ENCODE measurements at places on chromosomes 3 and 15.
A peak's percentile ranks its signal among the peaks of the same experiment; 100 is the strongest.

DNA sequence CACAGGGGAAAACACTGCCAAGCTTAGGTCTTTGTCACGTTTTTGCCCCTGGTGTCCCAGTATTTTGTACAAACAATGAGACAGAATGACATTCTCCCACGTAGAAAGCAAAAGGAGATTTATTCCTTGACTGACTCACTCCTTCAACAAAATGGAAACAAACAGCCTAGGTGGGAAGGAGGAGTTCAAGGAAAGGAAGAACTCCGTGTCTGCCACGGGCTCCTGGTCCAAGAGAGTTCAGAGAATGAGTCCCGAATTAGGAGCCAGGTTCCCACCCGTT lies 8.1 kb downstream of the TLE3 start:
- peak; percentile 14 for DNase-seq

DNA sequence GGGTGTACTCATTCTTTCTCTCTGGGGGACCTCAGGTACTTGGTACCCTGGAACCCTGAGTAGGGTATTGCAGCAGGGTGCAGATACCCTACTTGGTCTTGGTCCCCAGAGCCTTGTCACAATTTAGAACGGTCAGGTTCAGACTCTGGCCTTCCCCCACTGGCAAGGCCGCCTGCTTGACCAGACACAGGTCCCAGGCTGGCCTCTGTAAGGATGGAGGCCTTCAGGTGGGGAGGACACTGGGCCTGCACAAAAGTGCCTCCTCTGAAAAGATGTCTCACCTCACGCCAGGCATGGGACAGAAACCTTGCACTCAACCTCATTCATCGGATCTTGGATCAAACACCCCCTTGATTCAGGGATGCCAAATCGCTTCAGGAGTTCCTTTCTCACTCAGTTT lies 158.4 kb downstream of the KLF13 start:
- DNase-seq = no peak

GRCh38 chr3:185552358-185552877 lies at the start of gene LIPH:
TSS of gene LIPH (minus strand) at chr3:185552588. CDS start at chr3:185552471, 117 bp downstream.
- DNase-seq = no peak

DNA sequence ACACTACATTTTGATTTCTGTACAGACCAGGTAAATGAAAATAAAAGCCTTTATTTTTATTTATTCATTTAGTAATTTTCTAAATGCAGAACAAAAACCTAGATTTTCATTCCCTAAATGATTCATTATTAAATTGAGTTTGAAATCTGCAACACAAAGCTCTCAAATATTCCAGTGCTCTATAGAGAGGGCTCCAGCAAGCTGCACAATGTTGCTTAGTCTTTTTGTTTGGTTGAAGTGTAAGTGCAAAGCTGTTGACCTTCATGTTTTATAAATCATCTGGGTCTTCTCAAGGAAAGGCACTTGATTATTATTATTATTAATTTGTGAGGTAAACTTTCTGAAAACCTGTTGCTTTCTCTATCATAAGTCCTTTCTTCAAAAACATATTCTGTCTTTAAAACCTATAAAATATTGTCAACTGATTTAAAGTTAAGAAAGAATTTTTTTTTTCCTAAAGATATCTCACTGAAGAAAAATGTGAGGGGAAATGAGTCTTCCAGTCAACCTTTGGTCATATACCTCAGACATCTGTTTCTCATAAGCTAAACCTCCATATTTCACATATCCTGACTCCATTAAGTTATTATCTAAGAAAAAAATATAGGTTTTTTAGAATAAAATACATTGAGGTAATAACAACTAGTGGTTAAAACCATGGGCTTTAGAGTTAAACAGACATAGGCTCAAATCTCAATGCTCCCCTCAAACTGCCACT lies 100.7 kb downstream of the ZIC4 start:
- no peak for DNase-seq

DNA sequence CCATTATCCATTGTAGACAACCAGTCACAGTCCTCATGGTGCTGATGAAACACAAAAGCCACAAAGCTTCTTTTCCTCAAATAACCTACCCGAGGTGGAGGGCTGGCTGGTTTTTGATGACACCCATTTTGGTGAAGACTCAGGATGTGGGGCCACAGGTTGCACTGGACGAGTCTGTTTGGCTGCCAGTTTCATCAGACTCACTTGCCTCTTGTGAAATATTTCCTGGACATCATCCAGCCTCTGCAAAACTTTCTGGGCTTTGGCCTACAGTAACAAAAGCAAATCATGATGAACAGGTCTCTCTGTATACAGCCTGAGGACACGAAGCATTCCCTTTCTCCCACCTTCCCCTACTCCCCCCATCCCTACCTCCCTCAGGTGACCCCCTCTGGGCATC lies 42.2 kb downstream of the B3GNT5 start:
- DNase-seq = no peak

DNA sequence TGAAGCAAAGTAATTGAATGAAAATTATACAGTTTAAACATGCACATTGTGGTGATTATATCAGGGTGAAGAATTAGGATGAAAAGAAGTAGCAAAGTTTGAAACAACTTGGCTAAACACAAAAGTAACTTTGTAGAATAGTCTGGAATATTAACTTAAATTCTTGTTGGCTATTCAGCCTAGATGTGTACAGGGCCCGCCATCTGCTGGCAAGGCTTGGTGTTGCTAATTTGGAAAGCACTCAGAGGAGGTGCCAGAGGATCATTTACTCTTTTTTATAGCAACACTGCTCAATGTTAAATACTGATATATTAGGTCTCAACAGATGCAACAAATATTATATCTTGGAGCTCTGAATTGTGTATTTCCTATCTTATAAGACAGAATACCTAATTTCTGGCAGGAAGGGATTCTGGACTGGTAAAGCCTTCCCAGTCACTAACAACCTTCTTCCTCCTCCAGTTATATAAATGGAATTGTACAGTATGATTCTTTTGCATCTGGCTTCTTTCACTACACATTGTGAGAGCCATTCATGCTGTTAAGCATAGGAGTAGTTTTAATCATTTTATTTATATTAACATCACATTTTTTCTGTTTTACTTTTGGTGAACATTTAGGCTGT lies 36.1 kb downstream of the TTC23 start:
- peak; percentile 69 for DNase-seq

GRCh38 chr15:42131826-42132806 lies 24.3 kb downstream of the PLA2G4F start:
- no peak for DNase-seq

- DNase-seq = no peak
These were observed 268.7 kb upstream of the THRB start for GRCh38 chr3:24763393-24763792.

- no peak for DNase-seq
These were observed 210.2 kb downstream of the NR1D2 start for GRCh38 chr3:24155276-24155675.

DNA sequence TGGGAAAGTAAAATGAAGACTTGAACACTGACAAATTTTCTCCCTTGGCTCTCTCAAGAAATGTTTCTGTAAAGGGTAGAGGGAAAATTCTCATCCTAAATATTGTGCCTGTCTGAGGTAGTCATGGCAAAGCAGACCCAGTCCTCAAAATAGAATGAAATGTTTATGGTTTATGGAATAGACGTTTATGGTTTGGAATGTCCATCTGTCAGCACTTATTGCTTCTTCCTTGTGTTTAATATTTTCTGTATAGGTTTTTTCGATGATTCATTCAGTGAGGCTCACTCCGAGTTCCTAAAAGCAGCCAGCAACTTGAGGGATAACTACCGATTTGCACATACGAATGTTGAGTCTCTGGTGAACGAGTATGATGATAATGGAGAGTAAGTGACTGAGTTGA lies 13.9 kb downstream of the ELL3 start:
- DNase-seq = no peak

DNA sequence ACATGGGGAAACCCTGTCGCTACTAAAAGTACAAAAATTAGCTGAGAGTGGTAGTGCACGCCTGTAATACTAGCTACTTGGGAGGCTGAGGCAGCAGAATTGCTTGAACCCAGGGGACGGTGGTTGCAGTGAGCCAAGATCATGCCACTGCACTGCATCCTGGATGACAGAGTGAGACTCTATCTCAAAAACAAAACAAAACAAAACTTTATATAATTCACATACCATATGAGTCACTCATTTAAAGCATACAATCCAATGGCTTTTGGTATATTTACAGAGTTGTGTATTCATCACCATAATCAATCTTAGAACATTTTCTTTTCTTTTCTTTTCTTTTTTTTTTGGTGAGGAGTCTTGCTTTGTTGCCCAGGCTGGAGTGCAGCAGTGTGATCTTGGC lies 8.7 kb downstream of the PXK start:
- no peak for DNase-seq

GRCh38 chr3:149042789-149043386 lies 43.4 kb downstream of the HLTF start:
- DNase-seq = no peak

GRCh38 chr3:12890610-12891390 lies 49.4 kb upstream of the RPL32 start:
- DNase-seq = no peak

DNA sequence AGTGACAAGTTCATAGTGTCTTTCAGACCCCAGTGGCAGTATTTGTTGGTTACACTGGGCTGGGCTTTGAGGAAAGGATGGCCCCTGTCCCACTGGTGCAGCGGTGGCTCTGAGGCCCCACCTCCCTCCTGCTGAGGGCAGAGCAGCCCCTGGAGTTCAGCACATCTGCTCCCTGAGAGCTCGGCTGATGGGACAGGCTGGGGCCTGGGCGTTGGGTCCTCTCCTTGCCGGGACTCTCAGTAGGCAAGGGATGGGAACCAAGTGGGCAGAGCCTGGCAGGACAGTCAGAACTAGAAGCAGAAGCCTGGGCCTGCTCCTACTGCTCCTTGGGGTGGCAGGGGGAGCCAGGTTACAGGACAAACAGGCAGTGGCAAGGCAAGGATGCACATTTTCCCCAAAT lies 114.5 kb downstream of the NUP210 start:
- DNase-seq = no peak

GRCh38 chr3:62142331-62143085 lies 230.8 kb downstream of the FEZF2 start:
- no peak for DNase-seq

DNA sequence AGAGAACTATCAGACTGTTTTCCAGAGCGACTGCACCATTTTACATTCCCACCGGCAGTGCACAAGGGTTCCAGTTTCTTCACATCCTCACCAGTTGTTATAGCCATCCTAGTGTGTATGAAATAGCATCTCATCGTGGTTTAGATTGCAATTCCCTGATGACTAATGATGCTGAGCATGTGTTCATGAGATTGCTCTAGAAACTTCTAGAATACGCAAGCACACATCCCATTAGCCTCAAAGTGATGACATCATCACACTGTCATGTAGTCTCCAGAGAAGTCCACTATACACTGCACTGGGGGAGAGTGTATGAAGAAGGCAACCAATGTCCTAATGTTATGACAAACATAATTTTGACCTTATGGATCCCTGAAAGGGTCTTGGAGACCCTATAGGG lies 30.1 kb downstream of the FBLN2 start:
- no peak for DNase-seq

DNA sequence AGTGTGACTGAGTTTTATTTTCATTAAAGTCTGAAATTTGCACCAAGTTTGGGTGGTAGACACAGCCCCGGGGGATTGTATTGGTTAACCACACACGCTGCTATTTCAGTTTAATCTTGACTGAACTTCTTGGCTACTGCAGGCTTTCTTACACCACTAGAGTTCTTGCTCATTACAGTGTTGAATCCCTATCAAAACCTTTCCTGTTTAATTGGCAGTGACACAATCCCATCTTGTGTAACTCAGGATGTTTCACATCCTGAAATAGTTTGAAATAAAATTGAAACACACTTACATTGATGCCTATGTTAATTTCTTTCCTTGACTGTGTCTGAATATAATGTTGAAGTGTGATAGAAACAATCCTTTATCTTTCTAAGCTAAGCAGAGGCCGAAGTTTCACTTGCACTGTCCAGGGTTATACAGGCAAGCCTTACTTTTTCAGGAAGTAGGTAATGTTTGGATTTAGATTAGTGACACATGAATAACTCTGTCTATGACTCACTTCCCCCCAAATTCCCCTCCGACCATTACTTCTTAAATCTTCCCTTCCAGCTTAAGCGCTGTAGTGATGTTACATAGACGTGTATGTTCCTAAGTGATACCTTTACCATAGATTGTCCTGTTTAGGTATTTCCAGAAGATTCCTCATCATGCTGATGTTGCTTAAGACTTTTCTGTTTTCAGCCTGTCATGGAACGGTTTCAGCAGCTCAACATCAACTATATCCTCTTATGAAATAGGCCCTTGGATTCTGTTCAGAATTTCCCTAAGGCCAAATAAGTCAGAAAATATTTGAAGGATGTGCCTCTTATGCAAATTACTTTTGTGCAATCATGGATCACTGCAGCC lies 16.8 kb downstream of the ATG7 start:
- DNase-seq = no peak

DNA sequence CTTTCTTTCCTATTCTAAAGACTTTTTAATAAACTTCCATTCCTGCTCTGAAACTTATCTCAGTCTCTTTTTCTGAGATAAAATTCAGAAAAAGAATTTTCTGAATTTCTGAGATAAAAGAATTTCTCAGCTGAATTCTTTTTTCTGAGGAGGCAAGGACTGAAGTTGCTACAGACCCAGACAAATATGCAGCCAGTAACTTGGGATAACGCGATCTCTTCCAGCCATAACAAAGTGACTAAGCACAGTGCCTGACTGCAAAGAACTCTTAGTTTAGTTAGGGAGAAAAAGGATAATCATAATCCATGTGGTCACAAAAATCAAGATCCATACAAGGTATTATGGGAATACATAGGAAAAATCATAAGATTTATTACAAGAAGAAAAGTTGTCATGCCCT lies 222.0 kb upstream of the GAP43 start:
- no peak for DNase-seq

DNA sequence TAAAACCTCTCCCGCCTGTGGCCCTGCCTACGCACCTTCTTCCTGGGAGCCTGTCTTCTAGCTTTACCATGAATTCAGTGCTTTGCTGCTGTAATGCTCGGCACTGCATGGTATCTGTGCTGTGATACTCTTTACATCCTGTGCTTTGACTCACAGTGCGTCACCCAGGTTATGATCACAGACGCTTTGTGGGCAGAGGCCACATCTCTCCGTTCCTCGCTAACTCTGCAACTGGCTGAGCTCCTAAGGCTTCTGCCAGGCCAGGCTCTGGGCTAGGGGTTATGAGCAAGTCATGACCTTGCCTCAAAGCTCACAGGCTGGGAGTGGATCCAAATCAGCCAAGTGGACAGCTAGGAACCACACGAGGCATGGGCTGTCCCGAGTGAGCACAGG lies 23.2 kb downstream of the SPTBN5 start:
- no peak for DNase-seq

- no peak for DNase-seq
These were observed 20.0 kb downstream of the ATP2B2 start for GRCh38 chr3:10485380-10485779.

- peak; percentile 76 for DNase-seq
These were observed at the start of gene NRROS for GRCh38 chr3:196639483-196640296. TSS of gene NRROS (plus strand) at chr3:196639694. CDS start at chr3:196654540, 14,846 bp downstream.

GRCh38 chr3:191641789-191642188 lies 180.8 kb downstream of the PYDC2 start:
- no peak for DNase-seq
